ENCODE measurements at places on chromosomes 12 and 14.

DNA sequence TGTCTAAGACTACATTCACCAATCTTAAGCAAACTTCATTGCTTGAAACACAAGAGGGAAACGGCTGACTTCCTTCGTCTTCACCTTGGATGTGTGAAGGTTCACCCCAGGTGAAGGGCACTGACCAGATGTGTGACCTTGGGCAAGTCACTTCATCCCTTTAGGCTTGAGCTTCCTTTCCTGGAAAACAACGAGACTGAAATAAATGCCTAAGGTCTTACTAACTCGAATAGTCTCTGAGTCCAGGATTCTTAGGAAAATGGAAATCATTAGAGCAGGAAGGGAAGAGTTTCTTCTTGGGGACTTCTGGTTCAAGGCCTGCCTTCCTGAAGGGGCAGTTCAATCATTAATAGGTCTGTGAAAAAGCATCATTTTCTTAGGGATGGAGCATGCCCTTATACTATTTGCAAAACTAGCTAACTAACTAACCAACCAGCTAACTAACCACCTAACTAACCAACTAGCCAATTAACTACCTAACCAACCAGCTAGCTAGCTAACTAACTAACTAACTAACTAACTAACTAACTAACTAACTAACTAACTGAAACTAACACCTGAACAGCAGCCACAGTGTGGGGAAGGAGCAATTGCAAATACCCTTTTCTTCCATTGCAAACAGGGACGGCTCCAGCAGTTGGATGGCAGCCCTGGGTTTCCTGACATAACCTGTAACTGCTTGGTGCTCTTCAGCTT, 31.5 kb upstream of the EMP1 start:
- no peak for DNase-seq

DNA sequence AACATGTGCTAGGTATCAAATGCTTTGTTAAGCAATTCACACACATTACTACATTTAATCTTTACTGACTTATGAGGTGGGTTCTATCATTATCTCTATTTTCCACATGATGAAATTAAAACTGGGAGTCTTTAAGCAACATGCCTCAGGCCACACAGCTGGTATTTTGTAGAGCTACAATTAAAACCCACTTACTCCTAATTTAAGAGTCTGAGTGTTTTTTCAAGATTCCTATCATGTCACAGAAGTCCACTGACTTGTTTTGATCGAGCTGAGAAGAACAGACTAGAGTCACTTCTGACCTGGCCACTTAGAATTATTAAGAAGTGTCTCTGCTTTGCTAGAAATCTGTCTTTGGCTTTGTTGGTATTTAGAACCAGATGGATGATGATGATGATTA, 670.7 kb downstream of the NRXN3 start:
- no peak for DNase-seq

DNA sequence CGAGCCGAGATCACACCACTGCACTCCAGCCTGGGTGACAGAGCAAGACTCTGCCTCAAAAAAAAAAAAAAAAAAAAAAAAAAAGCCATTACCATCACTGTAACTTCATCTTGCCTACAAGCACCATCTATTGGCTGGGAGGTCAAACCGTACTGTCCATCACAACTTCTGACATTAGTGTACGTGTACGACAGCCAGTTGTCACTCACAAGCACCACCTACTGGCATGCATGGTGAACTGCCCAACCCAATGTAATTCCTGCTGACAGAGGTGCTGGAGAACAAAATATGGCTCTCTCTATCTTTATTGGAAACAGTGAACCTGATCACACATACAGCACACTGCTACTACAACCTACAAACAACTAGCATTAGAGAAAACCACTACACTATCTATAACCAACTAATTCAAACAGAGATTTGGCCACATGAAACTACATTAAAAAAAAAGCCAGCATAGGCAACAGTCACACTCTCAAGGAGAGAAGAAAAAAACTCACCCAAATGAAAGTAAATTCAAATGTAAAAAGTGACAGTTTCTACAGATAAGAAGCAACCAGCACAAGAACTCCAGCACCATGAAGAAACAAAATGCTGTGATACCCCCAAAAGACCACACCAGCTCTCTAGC, 82.3 kb downstream of the PUS7L start:
- no peak for DNase-seq

- no peak for DNase-seq
Observed at GRCh38 chr12:80556566-80556965, 112.5 kb downstream of the PTPRQ start.

GRCh38 chr12:122830517-122831214, 4.6 kb upstream of the HIP1R start:
- no peak for DNase-seq

- no peak for DNase-seq
Observed at GRCh38 chr14:61064856-61065255, 83.8 kb downstream of the SLC38A6 start.
